Choroid plexus epithelial cell (primary cell): ENCODE measurements at places on chromosomes 2 and 18.

- DNase-seq, result peak; percentile 66
Observed at GRCh38 chr2:207256476-207257207, 90.9 kb upstream of the KLF7 start.

DNA sequence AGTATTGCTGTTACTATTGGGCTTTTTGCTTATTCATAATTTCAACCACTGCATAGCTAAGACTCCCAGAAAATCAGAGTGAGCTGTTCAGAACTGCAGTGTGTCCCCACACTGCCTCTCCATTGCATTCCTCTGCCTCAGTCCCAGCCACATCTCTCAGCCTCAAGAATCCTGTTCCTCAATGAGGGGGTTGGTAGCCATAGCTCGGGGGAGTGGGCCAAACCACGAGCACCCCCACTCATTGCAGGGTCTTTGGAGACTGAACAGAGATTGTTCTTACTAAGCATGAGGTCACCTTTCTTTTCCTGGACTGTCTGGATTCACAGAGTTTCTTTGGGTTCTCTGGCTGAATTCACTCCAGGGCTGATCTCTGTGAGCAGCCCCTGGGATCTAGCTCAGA lies 161.1 kb downstream of the GFPT1 start:
- DNase-seq, result peak; percentile 16

GRCh38 chr2:7201851-7202250 lies 284.6 kb downstream of the RNF144A start:
- no peak for DNase-seq

DNA sequence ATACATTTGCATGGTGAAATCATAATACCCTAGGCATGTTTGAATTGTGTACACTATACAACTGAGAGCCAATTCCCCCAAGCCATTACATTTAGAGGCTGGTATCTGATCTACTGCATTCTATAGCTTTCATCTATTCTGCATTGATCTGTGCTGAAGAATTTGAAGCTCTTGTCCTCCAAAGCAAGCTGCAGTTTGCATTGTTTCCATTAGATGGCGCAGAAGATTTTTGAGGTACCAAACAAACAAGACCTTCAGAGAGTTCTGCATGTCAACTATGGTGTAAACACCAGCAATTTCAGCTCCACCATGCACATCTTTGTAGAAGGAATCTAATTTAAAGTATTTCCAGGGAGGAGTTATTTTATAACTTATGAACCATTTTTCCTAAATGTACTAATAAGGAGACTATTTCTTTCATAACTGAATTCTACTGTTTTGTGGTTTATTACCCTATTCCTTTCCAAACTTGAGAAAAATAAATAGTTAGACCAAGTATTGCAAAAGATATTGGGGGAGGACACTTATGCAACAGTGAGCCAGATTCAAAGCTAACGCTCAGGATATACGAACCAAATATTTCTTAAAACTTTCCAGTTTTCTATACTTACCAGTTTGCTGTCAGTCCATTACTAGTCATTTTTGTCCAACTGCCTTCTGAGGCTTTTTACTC lies 761.8 kb upstream of the ACVR2A start:
- peak; percentile 90 for DNase-seq

- DNase-seq, result no peak
Observed at GRCh38 chr18:31774962-31775361, 14.3 kb upstream of the SLC25A52 start.

- DNase-seq, result peak; percentile 93
Observed at GRCh38 chr2:193966590-193966989, 1690.4 kb upstream of the SLC39A10 start.

DNA sequence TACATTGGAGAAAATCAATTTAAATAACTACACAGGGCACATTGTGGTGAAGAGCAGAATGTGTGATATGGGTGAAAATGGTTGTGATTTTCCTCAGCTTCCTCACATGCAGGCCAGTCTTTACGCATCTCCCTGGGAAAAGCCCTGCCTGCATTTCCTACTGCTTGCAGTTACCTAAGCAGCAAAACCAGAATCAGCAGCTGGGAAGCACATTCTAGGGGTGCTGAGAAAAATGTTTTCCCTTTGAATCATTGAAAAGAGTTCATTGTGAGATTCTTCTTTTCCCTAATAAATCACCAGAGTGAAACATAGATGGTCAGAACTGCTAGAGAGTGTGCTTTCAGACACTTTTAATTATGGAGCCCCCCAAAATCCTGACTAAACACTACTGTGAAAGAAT lies 656.0 kb downstream of the TDRD15 start:
- peak; percentile 23 for DNase-seq

GRCh38 chr2:112187805-112188596 lies 49.8 kb downstream of the FBLN7 start:
- DNase-seq, result peak; percentile 17

DNA sequence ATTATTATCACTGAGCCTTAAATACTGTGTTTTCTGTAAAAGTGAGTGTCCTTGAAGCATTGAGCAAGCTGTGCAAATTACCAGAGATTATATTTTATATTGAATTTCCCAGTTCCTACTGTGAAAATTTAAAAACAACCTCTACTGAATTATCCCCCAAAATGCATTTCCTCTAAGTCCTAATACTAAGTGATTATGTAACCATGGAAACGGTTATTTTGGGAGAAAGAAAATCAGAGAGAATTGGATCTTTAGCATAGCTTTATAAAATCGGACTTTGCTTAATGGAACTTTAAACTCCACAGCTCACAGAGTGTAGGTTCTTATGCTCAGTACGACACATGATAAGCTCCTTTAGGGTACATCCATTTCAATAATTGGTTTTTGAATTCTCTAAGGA lies 19.3 kb upstream of the CHMP1B start:
- DNase-seq, result no peak

GRCh38 chr2:20050646-20051531 lies 539 bp downstream of the LAPTM4A start:
- peak; percentile 76 for DNase-seq

- DNase-seq, result no peak
Observed at GRCh38 chr2:241983571-241984270, 114.2 kb downstream of the RTP5 start.

- DNase-seq, result no peak
Observed at GRCh38 chr2:111111101-111111755, 9.5 kb upstream of the BCL2L11 start.

DNA sequence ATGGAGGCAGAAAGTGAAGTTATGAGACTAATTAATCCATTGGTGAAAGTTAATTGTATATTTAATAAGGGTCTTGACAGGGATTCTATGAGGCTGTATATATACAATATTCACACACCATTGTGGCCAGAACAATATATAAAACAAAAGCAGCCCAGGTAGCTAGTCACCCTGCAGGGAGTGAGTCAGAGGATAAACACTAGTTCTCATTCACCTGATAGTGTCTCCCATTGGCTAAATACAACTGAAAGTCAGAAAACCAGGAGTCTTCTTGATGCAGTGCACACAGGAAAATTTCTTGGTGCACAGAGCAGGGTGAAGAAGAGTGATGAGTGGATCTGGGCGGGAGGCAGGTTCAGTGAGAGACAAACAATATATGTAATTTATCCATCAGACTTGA lies 465.2 kb downstream of the ERBB4 start:
- DNase-seq, result no peak

- DNase-seq, result peak; percentile 63
Observed at GRCh38 chr2:38615237-38615636, 12.5 kb upstream of the HNRNPLL start.

DNA sequence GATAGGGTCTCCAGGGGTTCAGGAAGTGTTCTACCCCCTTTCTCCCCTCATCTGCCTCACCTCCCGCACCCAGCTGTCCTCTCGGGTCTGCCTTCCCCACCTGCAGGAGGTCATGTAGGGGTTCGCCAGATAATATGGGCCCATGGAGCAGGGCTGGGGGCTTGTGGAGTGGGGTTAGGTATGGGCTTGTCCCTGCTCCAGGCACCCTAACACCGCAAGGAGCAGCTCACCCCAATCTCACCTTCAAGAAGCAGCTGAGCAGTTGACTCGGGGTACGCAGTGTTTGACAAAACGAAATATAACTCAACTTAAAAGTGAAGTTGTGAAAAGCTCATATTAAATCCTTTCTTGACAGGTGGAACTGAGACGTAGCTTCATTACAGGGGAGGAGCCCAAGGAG lies 99.6 kb downstream of the CTIF start:
- DNase-seq, result no peak

DNA sequence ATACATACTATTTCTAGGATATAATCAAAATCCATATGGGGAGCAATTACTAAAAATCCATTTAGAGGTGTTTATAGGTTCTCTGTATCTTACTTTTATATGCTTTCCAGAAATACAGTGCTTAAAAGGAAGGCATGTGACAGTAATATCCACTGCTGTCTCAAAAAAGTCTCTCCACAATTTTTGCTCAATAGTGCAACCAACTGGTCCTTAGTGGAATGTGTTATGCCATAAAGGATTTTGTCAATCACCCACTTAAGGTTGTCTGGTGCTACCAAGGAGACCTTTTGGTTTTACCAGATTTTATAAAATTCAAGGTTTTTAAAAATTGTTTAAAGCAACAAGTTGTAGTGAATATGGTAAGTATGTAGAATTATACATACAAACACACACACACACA lies 328.5 kb upstream of the DSEL start:
- peak; percentile 66 for DNase-seq

DNA sequence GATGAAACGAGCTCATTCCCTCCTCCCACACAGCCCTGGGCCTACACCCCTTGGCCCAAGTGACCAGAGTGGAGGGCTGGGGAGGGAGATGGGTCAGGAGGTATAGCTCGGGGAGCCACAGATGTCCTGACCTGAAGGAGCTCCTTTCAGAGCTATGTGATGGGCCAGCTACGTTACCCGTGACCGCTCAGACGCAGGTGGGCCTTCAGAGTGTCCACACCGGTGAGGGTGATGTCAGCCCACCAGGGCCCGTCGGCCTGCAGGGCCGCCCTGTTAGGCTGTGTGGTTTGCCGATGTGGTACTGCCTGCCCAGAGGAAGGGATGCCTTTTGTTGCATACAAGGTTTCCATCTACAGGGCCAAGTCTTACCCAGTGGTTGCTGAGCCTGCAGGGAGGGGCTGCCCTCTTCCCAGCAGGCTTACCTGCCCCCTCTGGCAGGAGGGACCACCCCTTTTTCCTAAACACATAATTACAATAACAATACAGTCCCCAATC lies 41.8 kb upstream of the FOSL2 start:
- no peak for DNase-seq

GRCh38 chr2:95700519-95700918 lies 108.7 kb downstream of the TRIM43 start:
- DNase-seq, result no peak

- DNase-seq, result no peak
Observed at GRCh38 chr2:207014424-207014823, 75.1 kb downstream of the CPO start.

DNA sequence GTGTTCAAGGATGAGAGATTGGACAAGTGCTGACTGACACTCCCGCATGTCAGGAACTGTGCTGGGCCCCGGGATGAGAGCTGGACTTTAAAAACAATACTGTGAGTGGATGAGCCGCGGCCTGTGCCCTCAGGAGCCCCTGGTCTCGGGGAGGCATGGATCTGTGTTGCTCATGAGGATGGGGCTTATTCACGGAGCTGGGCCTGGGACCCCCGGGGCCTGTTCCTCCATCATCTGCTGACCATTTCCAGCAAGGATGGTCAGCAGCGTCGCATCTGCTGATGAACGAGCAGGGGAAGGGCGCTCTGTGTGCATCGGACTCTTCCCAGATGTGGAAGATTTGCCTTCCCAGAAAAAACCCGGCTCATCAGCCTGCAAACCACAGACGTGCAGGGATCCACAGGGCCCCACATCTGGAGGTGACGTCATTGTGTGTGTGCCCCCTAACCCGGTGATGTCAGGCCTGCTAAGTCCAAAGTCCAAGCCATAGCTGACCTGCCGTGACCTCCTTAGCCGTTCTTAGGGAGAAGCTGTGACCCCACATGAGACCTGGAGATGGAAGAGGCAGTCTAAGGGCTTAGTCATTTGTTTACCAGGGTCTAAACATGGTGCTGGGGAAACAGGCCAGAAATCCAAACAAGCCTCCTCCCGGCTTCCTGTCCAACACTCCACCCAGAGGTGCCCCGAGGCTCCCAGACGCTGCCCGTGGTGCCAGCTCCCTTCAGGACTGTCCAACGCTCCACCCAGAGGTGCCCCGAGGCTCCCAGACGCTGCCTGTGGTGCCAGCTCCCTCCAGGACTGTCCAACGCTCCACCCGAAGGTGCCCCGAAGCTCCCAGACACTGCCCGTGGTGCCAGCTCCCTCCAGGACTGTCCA lies 143.9 kb downstream of the PXDN start:
- DNase-seq, result peak; percentile 55

- DNase-seq, result peak; percentile 16
Observed at GRCh38 chr2:62604336-62604735, 98.3 kb upstream of the TMEM17 start.

DNA sequence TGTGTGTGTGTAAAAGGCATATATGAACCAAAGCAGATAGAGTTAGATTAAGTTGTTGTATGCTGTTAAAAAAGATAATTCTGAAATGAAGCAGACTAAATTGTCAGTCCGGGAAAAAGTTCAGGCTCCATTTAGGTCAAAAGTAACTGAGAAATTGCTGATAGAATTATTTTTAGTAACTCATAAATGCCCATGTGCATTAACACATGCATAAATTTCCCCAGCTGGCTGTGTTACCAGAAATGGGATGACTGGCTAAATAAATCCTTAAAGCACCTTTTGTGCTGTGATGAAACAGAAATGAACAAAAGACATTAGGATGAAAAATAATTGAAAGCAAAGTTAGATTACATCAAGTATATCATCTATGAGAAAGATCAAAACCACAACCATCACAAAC lies 111.3 kb downstream of the NYAP2 start:
- DNase-seq, result no peak

- DNase-seq, result peak; percentile 45
Observed at GRCh38 chr2:160932960-160933359, 227.3 kb upstream of the TANK start.

GRCh38 chr2:5911718-5912117 lies 219.5 kb downstream of the SOX11 start:
- no peak for DNase-seq

GRCh38 chr2:203533676-203534591 lies 1.2 kb downstream of the RAPH1 start:
- peak; percentile 76 for DNase-seq

GRCh38 chr2:109000738-109001137 lies 11.7 kb upstream of the EDAR start:
- DNase-seq, result no peak

DNA sequence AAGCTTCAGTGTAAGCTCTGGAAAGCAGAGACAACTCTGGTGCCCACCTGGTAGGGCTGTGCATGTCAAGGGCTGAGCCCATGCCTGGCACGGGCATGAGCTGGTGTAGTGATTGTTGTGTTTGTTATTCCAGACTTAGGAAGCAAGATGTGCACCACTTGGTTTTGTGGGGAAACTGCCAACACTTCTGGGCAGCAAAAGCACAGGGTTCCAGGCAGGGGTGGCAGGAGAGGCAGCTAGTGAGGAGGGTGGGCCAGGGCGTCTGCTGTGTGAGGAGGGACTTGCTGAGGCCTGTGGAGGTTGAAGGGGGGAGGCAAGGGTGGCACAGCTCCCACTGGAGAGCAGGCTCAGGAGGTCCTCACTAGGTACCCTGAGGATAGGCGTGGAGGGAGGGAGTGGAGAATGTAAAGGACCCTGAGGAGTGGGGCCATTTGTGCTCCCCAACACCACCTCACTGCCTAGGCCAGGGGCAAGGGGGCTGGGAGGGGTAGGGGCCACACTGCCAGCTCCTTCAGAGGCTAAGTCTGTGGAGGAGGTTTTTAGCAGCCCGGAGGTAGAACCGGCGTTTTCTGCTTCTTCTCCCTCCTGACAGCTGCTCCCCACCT lies 104.0 kb upstream of the POU3F3 start:
- no peak for DNase-seq

- peak; percentile 45 for DNase-seq
Observed at GRCh38 chr2:3377279-3377611, 373 bp downstream of the EIPR1 start.
